ENCODE measurements at places on chromosomes 7 and 10.

DNA sequence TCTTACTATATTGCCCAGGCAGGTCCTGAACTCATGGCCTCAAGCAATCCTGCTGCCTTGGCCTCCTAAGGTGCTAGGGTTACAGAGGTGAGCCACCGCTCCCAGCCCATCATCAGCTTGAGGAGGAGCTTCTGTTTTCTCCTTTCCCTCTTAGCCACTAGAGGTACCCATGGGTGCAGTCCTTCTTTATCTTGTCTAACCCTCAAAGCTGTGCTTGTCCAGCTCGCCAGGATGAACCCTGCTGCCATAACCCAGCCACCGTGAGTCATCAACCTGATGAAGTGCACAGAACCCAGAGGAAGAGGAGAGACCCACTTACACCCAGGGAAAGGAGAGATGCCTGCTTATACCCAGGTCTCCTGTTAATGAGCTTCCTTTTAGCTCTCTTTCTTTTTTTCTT is 133.4 kb downstream of the CUL2 start:
- no peak for DNase-seq

- DNase-seq: no peak
Measured at GRCh38 chr10:44437840-44438511, 53.1 kb upstream of the CXCL12 start.

DNA sequence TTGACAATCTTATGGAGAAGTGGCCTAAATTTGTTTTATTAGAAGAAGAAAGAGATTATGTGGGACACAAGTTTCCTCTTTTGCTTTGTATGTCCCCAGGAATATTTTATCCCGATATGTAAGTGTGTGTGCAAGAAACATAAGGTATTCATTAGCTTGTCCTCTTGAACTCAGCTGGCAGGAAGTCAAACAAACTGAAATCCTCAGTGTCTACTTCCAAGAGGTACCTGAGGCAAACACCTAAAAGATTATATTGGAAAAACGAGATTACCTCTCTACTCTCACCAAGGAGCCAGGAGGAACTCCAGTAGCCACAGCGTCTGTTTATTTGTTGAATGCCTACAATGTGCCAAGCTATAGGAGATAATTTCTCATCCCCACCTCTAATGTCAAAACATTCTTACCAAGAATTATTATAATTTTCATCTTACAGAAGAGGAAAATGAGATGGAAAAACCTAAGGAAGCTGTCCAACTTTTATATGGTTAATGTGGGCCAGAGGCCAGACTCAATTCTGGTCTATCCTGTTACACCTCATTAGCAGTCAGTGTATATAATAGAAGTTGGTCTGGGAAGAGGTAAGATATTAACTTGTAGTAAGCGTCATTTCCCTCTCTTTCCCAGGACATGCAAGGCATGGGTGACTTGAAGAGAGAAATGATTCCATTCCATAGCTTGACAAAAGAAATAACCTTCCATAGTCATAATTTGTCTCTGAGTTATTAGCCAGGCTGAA is 692.7 kb downstream of the MAGI2 start:
- no peak for DNase-seq

DNA sequence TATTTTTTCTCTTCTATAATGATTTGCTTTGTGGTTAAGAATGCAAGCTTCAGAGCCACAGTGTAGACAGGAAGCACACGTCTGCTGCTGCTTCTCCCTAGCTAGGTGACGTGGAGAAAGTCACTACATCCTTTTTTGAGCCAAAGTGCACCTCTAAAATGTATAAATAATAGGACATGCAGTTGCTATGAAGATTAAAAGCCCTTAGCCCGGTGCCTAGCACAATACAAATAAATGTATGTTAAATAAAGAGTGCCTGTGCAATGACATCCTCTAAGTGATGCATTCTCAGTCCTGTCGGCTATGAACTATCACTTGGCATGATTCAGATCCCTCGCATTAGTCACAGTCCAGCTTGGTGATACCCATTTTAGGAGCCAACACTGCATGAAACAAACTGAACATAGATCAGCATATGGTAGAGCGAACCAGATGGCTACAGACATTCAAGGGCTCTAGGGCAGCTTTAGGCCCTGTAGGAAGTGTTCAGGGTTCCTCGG is 4.8 kb upstream of the TRDMT1 start:
- DNase-seq: no peak

DNA sequence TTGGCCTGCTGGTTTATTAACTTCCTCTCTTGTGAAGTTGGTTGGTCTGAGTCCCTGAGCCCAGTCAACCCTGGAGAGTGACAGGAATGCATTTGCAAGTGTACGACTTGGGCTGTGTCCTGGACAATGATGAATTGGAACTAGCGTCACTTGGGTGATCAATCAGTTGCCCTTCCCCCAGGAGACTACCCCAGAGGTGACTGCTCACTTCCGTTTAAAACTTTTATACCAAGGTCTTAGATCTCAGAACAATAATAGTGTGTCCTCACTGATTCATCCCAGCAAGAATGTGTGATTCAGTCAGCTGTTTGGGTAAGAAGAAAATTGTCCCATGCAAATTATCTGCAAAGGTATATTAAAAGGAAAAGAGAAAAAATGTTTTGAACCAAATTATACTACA is 102.9 kb upstream of the ARMC3 start:
- DNase-seq: no peak

- no peak for DNase-seq
Measured at GRCh38 chr10:89347701-89348457, 20.1 kb downstream of the IFIT3 start.

DNA sequence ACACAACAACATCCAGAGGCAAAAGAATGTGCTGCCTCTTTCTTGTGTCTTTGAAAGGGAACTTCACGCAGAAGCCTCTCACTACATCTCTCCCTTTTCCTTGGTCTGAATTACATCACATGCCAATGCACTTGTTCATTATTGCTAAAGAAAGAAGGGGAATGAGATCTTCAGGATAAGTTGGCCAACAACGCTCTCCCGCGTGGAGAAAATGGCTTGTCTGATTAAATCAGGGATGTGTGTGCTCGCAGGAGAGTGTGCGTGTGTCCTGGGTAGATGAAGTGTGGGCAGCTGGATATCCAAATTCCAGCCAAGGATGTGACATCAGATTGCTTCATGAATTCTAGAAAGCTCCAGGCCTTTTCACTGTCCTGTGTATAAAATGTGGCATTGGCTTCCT is 541.6 kb upstream of the FZD8 start:
- no peak for DNase-seq

DNA sequence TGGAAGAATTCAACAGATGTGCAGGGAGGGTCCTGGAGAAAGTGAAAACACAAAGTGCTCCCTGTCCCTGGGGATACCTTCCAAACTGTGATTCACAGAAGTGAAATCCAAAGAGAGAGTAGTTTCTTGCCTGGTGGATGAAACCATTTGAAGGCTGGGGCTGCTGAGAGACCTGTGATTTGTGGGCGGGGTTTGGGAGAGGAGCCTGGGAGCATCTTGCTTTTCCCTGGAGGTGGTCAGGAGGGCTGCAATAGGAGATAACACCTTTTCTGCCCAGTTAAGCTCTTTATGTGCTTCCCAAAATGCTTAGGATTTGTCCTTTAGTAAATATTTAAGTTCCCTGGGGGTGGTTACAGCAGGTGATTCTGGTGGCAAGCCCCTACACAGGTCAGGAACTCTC is 105.3 kb upstream of the TPK1 start:
- DNase-seq: no peak

GRCh38 chr7:50771120-50772002 is 11.3 kb downstream of the GRB10 start:
- peak; percentile 65 for DNase-seq

- peak; percentile 38 for DNase-seq
Measured at GRCh38 chr7:88243345-88243909, 23.6 kb upstream of the SRI start.

DNA sequence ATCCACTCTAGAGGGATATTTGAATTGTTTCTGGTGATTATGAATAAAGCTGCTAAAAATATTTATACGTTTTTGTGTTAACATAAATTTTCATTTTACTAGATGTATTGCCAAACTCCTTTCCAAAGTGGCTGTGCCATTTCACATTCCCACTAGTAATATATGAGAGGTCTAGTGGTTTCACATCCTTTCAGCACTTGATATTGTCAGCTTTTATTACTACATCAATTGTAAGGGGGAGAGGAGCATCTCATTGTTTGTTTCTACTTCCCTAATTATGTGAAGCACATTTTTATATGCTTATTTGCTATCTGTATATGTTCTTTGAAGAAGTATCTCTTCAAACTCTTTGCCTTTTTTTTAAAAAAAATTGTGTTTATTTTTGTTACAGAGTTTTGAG is 184.5 kb downstream of the ADK start:
- no peak for DNase-seq

DNA sequence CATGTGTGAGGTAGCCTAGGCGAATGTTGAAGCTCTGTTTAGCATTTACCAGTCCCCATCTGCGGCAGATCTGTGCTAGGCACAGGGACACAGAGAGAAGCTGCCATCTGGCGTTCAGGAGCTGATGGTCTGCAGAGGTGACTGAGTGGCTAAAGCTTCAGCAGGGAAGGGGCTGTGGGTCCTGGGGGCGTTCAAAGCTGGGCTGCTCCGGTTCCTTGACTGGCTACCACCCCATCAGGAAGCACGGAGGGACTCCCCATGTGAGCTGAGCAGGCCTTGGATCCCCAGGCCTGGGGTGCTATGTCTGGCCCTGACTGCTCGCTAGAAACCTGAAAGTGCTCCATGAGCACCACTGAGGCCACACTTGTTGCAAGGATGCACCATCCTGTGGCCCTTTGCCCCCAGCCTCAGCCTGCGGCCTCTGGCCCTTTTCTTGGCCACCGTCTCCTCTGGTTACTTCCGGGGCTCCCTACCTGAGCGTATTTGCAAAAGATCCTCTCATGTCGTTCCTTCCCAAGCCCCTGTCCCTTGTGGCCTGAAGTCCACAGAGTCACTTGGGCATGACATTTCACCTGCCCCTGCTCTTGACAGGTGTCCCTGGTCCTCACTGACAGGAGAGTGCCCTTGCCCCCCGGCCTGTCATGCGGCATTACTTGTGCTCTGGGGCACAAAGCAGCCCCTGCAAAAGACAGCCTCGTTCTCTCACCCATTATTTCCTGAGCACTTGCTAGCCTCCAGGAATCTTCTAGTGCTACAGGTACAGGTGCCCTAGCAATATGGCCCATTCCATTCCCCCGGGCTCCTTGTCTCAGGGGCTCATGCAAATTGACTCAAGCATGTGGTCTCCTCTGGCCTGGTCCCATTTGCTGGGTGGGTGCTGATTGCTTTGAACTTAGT is 108.1 kb downstream of the GLRX3 start:
- no peak for DNase-seq

- DNase-seq: no peak
Measured at GRCh38 chr7:45575501-45576248, 1.5 kb downstream of the ADCY1 start.

DNA sequence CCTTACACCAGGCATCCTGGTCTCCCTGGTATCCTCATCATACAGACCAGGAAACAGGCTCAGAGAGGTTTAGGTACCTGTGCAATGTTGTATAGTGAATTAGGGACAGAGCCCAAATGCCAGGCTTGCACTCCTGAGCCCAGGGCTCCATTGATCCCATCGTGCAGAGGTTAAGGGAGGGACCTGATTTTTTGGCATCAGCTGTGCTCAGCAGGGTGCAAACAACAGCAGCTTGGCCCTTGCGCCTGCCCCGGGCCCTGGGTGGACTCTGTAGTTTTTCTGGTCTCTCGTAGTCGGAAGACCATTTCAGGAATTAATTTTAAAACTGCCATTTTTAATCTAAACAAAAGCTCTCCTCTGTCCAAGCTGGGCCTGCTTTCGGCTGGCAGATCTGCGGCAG is 79.2 kb downstream of the COL26A1 start:
- DNase-seq: no peak

- no peak for DNase-seq
Measured at GRCh38 chr10:105650306-105650705, 1009.2 kb downstream of the SORCS3 start.

GRCh38 chr10:102231357-102232318 is 5.5 kb downstream of the ELOVL3 start:
- DNase-seq: no peak

GRCh38 chr7:111958896-111959295 is 247.3 kb downstream of the DOCK4 start:
- no peak for DNase-seq

DNA sequence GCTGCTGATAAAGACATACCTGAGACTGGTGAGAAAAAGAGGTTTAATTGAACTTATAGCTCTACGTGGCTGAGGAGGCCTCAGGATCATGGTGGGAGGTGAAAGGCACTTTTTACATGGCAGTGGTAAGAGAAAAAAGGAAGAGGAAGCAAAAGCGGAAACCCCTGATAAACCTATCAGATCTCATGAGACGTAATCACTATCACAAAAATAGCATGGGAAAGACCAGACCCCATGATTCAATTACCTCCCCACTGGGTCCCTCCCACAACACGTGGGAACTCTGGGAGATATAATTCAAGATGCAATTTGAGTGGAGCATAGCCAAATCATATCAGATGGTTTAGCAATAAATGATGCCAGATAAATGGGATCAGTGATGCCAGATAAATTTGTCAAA is 892.0 kb upstream of the CELF2 start:
- DNase-seq: no peak

- DNase-seq: no peak
Measured at GRCh38 chr7:29593459-29593858, 29.8 kb downstream of the PRR15 start.

- DNase-seq: no peak
Measured at GRCh38 chr7:64868499-64868898, 34.6 kb upstream of the ZNF273 start.

DNA sequence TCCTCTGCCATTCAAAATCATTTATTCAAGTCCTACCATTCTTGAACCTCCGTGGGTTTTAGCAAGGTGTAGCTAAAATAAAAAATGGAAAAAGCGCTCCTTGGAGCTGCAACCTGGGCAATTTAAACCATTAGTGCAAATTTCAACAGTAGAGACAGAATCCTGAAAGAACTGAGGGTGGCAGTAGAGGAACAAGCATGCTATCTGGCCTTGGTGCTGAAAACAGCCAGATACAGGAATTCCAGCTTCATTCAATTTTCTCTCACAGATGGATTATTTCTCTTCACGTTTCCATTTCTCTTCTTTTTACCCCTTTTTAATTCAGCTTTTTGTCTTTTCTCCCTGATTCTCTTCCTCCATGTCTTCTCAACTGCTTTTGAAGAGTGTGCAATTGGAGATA is 77.7 kb downstream of the OTUD1 start:
- no peak for DNase-seq

DNA sequence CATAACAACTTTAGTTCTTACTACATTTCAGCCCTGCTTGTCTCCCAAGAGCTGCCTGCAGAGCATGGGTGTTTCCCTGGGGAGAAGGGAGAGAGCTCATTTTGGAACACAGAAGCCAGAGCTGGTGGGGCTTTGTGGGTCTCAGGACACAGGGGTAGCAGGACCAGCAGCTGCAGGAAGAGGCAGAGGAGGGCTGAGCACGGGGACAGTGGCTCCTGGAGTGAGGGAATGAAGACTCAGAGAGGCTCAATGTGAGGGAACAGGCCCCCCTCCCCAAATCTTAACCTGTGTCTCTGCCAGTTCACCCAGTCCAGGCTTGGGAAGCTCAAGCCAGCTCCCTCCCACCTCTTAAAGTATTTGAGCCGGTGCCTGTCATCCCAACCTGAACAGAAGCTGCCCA is 50.0 kb downstream of the CHST3 start:
- DNase-seq: no peak

DNA sequence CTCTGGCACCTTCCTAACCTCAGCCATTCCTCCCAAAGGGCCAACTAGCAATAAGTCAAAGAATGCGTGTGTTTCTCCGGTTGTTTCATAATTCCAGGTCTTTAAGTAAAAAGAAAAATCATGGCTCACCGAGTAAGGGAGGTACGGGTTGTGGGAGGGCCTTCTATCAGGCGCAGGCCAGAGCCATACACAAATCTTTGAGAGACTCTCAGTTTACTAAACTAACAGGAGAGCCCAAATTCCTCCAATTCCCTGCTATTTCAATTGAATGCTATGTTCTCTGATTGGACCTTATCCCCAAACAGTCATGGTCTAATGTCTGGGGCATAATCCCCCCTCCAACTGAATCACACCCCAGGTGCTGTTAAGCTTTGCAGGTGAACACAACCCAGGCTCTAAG is 26.2 kb upstream of the SLF2 start:
- no peak for DNase-seq
